GM12878 (cell line): ENCODE measurements at places on chromosomes 7 and 10. TPM values are rescaled to one million over a fixed set of nuclear protein-coding genes. Genes with fewer than 3 reads are reported as not detected.

GRCh38 chr10:17282311-17282710, 54.3 kb downstream of the VIM start:
- no peak overlapping the region for H3K4me3 ChIP-seq
- H3K36me3 ChIP-seq: no peaks in the 10 kb centered on the region
- no peaks in the 10 kb centered on the region for H3K4me1 ChIP-seq
- no peak overlapping the region for H3K27ac ChIP-seq

GRCh38 chr10:25811052-25811685, 122.9 kb upstream of the MYO3A start:
- no peaks in the 10 kb centered on the region for H3K36me3 ChIP-seq
- no peaks in the 10 kb centered on the region for H3K27me3 ChIP-seq
- no peaks in the 10 kb centered on the region for H3K4me1 ChIP-seq
- no peak for DNase-seq

GRCh38 chr10:91605968-91606367, 26.9 kb downstream of the PPP1R3C start:
- no peaks in the 10 kb centered on the region for H3K36me3 ChIP-seq
- no peak overlapping the region for H3K27ac ChIP-seq
- H3K27me3 ChIP-seq: no peaks in the 10 kb centered on the region
- no peak for DNase-seq
- no peaks in the 10 kb centered on the region for H3K4me1 ChIP-seq

GRCh38 chr10:76354212-76354738, 922.9 kb downstream of the LRMDA start:
- no peak for DNase-seq
- H3K4me1 ChIP-seq: no peaks in the 10 kb centered on the region
- no peak overlapping the region for H3K4me3 ChIP-seq
- no peaks in the 10 kb centered on the region for H3K36me3 ChIP-seq

- no peak overlapping the region for H3K27ac ChIP-seq
- no peak overlapping the region for H3K4me3 ChIP-seq
- H3K36me3 ChIP-seq: peaks cover 6% of the 10 kb centered on the region
- no peak for DNase-seq
Observed at GRCh38 chr7:92623544-92623943, 33.4 kb upstream of the FAM133B start.

The IRF5 gene
- total RNA-seq: 74.6 and 74.9 TPM in 2 replicates
